ENCODE measurements at places on chromosomes 3 and 15.

DNA sequence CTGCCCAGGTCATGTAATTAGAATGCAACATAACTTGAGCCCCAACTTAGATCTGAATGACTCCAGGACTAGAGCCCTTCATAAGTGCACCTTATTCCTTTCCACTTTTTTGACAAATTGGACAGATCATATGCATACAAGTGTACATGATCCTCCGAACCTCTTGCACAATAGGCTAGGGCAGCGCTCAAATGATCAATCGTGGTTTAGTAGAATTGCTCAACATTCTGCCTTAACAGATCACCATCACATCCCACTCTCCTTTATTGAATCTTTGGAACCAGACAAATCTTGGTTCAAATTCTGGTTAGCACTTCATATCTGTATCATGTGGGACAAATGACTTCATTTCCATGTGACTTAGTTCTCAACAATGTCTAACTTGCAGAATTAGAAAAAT is 106.8 kb upstream of the CDIN1 start:
- no peak for DNase-seq

- DNase-seq = peak; percentile 96
Measured at GRCh38 chr15:81752546-81752942, 293.3 kb downstream of the MEX3B start.

- DNase-seq = peak; percentile 84
Measured at GRCh38 chr3:141386611-141387111, 18.4 kb downstream of the ZBTB38 start.

- peak; percentile 94 for DNase-seq
Measured at GRCh38 chr3:159839561-159840379, 148.9 kb upstream of the IL12A start.

DNA sequence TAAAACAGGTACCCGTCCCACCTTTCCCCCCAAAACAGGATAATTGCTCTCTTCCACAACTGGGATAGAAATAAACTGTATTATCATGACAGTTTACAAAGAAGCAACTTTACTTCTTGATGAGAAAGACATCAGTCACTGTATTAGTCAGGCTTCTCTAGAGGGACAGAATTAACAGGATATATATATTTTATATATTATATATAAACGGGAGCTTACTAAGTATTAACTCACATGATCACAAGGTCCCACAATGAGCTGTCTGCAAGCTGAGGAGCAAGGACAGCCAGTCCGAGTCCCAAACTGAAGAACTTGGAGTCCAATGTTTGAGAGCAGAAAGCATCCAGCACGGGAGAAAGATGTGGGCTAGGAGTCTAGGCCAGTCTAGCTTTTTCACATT is 18.4 kb upstream of the PLSCR4 start:
- no peak for DNase-seq

GRCh38 chr15:27668471-27669220 is 430.5 kb downstream of the OCA2 start:
- DNase-seq = no peak

GRCh38 chr3:111668888-111669488 is 73.8 kb upstream of the ZBED2 start:
- peak; percentile 72 for DNase-seq

DNA sequence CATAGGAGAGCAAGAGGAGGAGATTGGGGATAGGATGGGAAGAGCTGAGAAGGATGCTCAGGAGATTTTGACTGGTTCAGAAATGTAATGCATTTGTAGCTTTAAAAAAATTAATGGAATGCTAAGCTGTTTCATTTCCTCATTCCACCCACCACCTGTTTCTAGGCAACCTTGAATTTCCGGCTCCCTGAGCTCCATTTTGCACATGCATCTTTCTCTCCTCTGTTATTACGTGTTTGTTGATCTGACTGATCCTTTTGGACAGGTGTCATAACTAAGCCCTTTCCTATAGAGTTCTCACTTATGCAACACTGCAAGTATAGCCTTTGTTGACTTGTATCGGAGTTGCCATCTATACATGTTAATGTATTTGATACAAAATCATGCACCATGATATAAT is 4.3 kb downstream of the TMPRSS7 start:
- peak; percentile 12 for DNase-seq

DNA sequence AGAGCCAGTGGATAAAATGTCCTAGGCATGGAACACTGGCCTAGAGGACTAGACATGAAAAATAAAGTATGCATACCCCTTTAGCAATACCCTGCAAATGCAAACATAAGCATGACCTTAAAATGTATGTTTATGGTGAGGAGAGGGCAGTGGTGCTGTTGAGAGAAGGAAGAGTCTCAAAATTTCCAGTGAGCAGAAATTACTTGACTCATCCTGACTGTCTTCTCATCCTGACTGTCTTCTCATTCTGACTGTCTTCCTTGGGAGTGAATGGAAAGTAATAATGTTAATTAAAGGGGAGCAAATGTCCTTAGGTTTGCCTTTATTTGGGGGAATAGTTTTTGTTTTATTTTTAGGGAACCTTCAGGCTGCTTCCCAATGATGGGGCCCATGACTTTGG is 121.5 kb upstream of the GALNT15 start:
- no peak for DNase-seq

DNA sequence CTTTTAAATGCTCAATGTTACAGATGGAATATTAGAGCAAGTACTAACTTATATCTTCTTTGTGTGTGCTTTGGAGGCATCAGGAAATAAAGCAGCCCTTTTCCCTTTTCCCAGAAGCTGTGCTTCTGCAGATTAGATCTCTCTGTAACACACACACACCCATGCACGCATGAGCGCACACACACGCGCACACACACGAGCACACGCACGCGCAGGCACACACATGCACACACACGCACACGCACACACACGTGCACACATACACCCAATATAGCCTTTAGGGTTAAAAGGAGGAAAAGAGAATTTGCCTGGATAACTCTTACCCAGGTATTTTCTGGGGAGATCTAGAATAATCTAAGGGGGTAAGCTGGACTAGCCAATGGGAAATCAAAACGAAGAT is 56.9 kb downstream of the TFRC start:
- no peak for DNase-seq

- DNase-seq = no peak
Measured at GRCh38 chr3:7682822-7683229, 818.8 kb upstream of the LMCD1 start.

DNA sequence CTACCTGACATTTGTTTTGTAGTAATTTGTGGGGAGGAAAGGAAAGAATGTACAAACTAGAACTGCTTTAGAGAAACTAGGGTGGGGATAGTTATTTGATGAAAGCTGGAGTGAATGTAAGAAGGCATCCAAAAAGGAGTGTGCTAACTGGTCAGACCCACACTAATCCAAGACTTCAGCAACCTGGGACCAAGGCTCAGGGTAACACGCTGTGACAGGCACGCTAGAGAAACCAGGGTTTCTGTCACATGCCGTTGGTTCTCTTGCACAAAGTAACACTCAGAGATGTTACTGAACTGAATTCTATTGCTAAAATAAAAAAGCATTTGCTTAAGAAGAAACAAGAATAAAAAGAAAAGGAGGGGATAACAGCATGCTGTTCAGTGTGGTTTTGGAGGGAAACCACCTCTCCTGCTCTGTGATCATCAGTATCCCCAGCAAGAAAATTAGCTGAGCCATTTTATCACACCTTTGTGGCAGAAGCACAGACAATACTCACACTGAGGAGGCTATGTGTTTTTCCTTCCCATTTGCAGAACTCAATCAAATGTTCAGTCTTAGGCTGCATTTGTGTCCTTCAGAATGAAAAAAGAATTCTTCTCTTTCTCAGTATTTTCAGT is 2.8 kb upstream of the CCDC80 start:
- DNase-seq = no peak

DNA sequence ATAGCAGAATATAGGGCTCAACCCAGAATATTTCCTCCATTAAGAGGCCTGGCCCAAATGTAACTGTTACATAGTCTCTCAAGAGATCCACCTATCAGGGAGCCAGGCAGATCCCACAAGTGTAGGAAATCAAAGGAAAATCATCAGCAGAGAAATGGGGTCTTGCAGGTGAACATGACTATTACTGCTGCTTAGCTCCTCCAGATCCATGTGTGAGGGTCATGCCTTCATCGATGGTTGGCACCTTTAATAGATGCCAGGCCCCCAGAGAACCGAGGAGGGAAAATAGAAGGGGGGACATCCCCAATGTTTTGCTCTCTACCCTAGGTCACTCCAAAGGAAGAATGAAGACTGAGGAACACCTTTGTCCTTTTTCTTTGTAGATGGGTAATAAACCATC is 1029.9 kb upstream of the CADM2 start:
- peak; percentile 15 for DNase-seq

DNA sequence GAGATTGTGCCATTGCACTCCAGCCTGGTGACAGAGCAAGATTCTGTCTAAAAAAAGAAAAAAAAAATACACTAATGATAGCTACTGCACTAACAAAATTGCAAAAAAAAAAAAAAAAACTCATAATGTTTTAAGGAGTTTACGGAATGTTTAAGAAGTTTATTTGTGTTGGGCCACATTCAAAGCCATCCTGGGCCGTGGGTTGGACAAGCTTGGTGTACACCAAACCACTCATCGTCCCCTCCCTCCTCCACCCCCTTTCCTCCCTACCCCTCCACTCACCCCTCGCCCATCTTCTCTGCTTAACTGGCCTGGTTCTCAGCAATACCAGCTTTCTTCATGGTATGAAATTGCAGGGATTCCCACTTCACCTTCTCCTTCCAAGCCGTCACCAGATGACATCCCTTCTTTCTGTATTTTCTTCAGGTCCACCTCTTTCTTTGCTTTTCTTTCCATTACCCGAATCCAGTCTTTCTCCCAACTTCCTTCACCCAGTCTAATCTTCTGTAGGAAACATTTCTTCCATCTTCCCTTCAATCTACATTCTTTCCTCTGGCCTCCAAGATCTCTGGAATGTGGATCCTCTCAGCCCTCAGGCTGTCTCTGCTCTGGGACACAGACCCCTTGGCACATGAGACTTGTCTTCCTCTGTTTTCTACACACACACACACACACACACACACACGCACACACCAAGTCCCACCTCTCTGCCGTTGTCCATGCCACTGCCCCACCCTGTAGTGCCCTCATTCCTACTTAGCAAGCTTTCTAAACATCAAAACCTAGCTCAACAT is 3.5 kb upstream of the MESP1 start:
- DNase-seq = no peak

DNA sequence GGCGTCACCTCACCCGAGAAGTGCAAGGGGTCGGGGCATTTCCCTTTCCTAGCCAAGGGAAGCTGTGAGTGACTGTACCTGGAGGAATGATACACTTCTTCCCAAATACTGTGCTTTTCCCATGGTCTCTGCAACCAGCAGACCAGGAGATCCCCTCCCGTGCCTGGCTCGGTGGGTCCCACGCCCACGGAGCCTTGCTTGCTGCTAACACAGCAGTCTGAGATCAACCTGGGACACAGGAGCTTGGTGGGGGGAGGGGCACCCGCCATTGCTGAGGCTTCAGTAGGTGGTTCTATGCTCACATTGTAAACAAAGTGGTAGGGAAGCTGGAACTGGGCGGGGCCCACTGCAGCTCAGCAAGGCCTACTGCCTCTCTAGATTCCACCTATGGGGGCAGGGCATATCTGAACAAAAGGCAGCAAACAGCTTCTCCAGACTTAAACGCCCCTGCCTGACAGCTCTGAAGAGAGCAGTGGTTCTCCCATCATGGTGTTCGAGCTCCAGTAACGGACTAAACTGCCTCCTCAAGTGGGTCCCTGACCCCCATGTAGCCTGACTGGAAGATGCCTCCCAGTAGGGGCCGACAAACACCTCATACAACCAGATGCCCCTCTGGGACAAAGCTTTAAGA is 31.4 kb upstream of the ABHD5 start:
- no peak for DNase-seq

DNA sequence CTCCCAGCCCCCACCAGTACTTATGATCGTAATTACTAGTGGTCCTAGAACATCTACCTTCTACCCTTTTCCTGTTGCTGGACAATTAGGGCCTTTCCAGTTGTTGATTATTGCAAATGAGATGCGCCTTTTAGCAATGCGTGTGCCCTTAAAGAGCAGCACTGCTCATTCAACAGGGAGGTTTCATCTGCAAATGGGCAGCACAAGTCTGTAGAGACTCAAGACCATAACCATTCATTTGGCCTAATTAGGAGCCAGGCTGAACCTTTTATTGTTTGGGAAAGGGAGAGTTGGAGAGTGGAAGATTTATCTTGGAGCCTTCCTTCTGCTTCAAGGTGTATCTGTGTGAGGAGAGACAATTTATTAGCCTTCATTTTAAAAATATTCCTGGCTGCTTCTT is 42.3 kb downstream of the BOC start:
- DNase-seq = peak; percentile 29

DNA sequence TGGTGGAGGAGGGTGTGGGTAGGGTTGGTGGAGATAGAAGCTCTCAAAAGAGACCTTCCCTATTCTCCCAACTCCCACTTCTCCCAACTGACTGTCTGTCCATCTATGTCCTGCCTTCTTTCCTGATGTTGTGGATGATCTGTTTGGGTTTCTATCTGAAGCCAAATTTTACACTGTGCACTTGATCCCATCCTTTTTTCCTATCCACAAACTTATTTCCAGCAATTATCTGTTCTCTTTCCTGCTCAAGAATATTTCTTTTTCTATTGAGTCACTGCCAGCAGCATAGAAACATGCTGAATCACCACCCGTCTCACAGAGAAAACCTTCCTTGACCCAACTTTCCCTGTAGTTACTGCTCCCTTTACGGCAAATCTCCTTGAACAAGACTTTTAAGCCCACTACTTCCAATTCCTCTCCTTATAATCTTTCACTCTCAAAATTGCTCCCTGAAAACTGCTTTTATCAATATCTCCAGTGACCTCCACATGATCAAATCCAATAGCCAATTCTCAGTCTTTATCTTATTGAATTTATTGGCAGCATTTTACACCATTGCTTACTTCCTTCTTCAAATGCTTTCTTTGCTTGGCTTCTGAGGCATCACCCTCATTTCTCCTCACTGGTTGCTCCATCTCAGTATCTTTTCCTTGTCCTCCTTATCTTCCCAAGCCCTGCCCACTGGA is 141.2 kb upstream of the SLC7A14 start:
- DNase-seq = no peak

GRCh38 chr15:57706405-57707209 is at the start of gene POLR2M:
POLR2M (plus strand) TSS chr15:57706714; CDS start chr15:57706843, 129 bp downstream.
- DNase-seq = peak; percentile 99

GRCh38 chr3:14899993-14900618 is 47.3 kb upstream of the NR2C2 start:
- peak; percentile 82 for DNase-seq

GRCh38 chr3:70554170-70554569 is 241.7 kb upstream of the MDFIC2 start:
- DNase-seq = no peak

GRCh38 chr3:64505419-64505818 is 182.4 kb downstream of the ADAMTS9 start:
- peak; percentile 57 for DNase-seq

GRCh38 chr3:40516201-40516600 is 8.6 kb upstream of the ZNF621 start:
- DNase-seq = no peak
